Mesothelial cell of epicardium (in vitro differentiated cells): ENCODE measurements at places on chromosomes 1 and 21.

- DNase-seq = no peak
These were observed 58.3 kb upstream of the SDC3 start for GRCh38 chr1:30966690-30967369.

DNA sequence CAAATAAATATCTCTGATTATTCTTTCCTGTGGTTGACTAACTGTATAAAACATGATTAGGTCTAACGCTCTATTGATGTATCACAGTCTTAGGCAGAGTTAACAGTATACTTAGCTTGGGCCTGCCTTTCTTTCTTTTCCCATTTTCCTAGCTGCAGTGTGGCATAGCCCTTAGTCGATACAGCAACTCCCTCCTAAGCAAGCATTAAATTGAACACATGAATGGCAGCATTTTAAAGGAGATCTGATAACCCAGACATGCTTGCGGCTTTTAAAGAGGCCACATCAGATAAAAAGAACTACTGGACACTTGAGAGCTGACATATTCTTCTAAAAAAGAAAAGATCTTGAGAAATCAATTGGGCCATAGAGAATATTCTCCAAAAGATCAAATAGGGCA is 312.0 kb upstream of the TMPRSS15 start:
- no peak for DNase-seq

GRCh38 chr1:4549930-4550329 is 104.5 kb upstream of the AJAP1 start:
- DNase-seq = no peak

DNA sequence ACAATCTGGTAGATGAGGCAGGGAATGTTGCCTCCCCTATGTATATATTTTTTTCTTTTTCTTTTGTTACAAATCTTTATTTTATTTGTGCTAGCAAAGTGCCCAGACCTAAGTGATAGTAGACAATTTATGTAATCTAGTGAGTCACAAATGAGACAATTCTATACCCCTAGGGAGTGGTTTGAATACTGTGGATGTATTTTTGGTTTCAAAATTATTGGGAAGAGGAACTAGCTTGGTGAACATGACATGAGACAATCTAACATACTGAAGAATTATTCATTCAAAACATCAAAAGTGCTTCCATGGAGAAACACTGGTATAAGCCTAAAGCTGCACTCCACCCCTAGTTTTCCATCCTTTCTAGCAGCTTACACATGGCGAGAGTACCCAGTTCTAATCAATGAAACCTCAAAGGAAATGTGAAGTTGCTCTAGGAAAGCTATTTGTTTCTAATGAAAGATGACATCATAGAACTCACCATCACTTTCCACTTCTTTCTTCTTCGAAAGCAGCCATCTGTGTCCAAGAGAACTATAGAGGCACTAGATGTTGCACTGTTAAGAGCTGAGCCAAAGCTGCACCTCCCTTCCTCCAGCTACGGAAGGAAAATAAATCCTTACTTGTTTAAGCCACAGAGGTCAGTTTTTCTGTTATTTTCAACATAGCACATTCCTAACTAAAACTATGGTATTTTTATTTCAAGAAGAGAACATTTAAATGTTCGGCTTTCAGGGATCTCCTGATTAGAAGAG is 764.6 kb downstream of the LTN1 start:
- DNase-seq = no peak

DNA sequence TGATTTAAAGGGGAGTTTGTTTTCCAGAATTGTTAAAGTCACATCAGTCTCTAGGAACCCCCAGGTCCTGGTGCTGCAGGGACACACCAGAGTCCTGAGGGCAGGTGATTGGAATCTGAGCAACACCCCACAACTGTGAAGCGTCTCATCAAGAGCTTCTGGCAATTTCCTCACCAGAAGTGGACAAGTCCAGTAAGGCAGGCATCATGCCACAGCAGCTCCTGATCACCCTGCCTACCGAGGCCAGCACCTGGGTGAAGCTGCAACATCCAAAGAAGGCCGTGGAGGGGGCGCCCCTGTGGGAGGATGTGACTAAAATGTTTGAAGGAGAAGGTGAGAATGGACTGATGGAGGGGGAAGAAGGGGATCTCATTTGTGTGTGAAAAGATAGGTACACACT is 2.1 kb downstream of the ZFP69 start:
- no peak for DNase-seq

- DNase-seq = no peak
These were observed 66.4 kb downstream of the IGSF21 start for GRCh38 chr1:18174037-18174436.

DNA sequence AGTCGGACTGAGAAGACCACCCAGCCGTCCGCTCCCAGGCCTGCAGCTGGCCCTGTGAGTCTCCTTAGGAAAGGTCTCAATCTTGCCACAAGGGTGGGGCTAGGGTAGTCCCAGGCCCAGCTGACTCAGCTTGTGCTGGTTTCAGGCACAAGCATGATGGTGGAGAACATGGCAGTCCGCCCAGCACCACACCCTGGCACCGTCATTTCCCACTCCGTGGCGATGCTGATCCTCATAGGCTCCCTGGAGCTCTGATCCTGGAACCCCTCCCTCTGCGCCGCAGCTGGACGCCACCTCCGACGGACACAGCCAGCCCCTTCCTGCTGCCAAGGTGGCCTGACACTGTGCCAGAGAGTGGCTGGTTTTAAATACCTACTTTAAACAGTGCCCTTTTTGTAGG is 10.7 kb downstream of the TMEM81 start:
- DNase-seq = no peak

GRCh38 chr1:224333309-224333926 is 3.4 kb upstream of the NVL start:
- no peak for DNase-seq

- no peak for DNase-seq
These were observed 697.8 kb downstream of the LRRIQ3 start for GRCh38 chr1:73500154-73500553.
